ENCODE measurements at places on chromosomes 2 and 18.

DNA sequence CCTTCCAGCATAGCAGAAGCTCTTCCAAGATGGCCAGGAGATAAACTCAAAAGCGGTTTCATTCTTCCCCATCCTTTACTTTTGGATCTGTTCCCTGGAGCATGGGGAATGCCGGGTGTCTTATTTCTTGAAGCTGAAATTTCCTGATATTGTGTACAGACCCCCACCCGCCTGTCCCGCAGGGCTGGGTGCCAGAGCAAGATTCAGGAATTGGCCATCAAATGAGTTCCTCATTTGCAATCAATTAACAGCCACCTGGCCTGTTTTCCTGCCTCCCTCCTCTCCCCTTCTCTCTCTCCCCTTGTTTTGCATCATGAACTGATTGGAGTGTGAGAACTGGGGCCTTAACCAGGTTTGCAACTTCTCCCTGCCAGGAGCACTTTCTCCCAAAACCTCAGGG lies 202.1 kb downstream of the SH3RF3 start:
- no peak for DNase-seq

- DNase-seq: no peak
These were observed 427.7 kb downstream of the TGIF1 start for GRCh38 chr18:3877678-3878077.

DNA sequence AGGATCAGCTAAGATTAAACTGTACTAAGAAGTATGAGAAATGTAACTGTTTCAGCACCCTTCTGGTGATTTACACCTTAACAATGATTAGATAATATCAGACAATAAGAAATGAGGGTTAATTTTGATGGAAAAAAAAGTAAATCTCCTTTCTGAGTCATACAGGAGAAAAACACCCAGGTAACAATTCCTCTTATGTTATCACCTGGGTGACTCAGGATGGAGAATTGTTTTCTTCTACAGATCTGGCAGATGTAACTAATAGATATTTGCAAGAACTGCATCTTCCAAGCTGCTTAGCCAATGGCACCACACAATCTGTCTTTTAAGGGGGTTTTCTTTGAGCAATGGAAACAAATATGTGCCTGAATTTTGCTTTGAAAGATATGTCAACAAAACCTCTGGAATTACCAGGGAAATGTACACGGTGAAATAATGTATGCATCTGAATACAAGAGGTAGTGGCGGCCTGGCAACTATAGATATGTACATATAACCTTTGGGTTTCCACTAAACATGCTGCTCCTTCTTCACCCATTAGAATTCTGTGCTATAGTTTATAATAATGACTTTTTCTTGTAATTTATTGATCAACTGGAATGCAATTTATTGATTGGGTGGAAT lies 407.9 kb downstream of the CPS1 start:
- DNase-seq: no peak

DNA sequence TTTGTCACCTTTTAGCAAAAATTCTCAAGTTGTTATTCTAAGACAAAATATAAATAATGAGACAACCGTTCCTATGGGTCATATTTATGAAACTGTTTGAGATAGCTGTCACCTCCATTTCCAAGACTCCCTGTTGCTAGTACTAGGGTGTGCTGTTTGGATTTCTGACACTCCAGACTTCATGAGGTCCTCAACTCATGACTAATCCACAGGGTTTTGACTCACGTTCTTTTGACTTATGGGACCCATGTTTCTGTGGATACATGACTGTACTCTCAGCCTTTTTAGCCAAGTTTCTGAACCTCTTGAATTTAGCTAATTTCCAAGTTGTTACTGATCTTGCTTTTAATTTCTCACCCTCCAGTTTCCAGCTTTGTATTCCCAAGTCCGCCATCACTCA lies 178.7 kb upstream of the FAM98A start:
- no peak for DNase-seq

GRCh38 chr2:137525641-137526190 lies 438.6 kb upstream of the HNMT start:
- DNase-seq: no peak

GRCh38 chr2:99675130-99675661 lies 185.4 kb upstream of the REV1 start:
- no peak for DNase-seq

GRCh38 chr2:240453461-240454105 lies 18.1 kb downstream of the GPC1 start:
- DNase-seq: peak; percentile 27

DNA sequence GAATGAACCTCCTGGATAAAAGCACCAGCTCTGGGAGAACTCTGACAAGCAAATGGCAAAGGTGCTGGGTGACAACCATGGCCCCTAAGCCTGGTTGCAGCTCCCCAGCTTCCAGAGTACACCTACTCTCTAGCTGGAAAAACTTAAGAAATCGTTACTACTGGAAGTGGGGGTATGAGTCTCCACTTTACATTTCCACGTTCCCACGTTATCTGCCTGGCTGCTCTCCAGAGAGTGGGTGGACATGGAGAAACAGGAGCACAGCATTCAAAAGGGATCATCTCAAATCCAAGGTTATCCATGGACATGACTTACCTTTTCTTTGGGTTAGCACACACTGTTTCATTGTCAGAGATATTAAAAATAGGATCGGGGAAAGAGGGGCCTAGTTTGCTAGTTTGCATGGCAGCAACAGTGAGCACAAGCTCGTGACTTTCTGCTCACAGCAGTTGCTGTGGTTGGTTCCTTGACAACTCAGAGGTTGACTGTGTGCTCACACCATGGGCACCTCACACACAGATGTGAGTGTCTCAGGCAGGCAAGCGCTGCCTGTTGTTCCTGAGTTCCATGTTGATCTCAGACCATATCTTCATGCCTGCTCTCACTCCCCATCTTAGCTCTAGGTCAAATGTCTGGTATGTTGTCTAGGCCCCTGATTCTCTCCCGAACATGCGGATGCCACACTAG lies 32.5 kb downstream of the PTPN18 start:
- DNase-seq: no peak

DNA sequence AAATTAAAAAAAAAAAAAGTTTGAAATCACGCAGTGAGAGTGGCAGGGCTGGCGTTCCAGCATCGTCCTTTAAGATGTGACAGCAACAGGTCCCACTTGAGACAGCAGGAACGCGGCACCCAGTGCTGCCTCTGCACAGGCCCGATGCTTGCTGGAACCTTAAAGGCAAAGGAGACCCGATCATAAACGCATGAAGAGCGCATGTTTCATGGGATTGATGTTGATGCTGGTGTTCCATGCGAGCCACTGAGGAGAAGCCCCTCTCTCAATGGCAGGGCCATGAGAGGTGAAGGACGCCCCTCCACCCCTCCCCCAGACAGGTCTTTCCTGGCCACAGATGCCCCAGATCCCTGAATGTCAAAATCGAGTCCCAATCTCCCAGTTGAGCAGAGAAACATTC lies 17.9 kb upstream of the ALPI start:
- no peak for DNase-seq

GRCh38 chr2:181399027-181399426 lies 58.2 kb upstream of the ITGA4 start:
- no peak for DNase-seq
